ENCODE measurements at places on chromosomes 2 and 18.
A peak's percentile ranks its signal among the peaks of the same experiment; 100 is the strongest.

GRCh38 chr2:180205621-180206235, 198.6 kb upstream of the CWC22 start:
- DNase-seq, result no peak

- no peak for DNase-seq
Measured at GRCh38 chr18:42024131-42024530, 69.1 kb downstream of the PIK3C3 start.

GRCh38 chr2:38507712-38508111, 95.0 kb downstream of the HNRNPLL start:
- DNase-seq, result no peak

GRCh38 chr2:233087713-233088112, 27.6 kb downstream of the INPP5D start:
- no peak for DNase-seq

GRCh38 chr18:11497585-11497984, 111.8 kb upstream of the SLC35G4 start:
- DNase-seq, result no peak

DNA sequence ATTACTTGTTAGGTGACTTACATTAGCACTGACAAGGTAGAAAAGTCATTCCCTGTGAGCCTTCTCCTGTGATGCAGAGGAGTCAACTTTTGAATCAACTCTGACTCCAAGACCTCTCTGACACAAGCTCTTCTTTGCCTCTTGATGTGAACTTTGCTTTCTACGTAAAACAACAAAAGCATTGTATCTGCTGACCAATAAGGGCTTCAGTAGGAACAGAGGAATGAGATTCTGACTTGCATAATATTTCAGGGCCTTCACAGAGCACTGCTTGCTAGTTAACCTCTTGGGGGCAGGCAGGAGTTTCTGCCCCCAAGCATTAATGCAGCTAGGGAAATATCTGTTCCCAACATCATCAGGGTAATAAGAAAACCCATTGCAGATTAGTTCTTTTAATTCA, 791.5 kb downstream of the BCL11A start:
- no peak for DNase-seq

GRCh38 chr18:79151191-79151590, 82.0 kb downstream of the ATP9B start:
- no peak for DNase-seq

GRCh38 chr2:202135091-202135874, 62.2 kb downstream of the KIAA2012 start:
- peak; percentile 93 for DNase-seq

GRCh38 chr2:11377928-11378545, 33.6 kb upstream of the ROCK2 start:
- peak; percentile 79 for DNase-seq

GRCh38 chr18:8726281-8726680, 20.9 kb downstream of the MTCL1 start:
- no peak for DNase-seq

DNA sequence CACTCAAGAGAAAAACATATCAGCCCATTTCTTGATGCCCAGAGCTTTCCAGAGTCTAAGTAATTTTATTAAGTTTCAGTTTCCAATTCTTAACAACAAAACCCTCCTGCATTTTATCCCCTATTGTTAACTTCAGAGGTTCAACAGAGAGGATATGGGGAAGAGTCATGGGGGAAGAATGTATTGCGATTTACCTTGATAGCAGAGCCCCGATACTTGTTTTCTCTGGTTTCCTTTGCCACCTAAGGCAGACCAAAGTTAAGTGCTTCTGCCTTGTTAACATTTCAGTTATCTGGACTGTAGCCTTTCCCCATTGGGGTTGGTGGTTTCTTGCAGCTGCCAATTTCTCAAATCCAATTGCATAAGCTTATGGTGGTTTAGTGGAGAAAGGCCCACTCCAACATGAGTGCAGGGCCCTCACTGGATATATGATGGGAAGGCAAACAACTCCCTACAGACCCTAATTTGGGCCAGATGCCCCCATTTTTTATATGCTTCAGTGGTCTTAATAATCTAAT, 82.0 kb upstream of the ITGB6 start:
- DNase-seq, result no peak

DNA sequence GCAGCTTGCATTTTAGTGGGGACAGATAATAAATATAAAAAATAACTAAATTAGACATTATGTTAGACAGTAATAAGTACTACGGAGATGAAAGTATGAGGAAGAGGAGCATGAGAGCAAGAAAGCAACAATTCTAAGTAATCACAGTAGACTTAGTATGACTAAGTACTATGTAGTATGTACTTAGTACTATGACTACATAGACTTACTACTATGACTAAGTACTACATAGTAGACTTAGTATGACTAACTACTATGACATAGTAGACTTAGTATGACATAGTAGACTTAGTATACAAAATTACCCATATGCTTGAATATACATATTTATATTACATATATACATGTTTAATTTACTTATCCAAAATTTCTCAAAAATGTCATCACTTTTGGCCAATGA, 29.3 kb downstream of the CDH20 start:
- DNase-seq, result no peak

All from uterus (tissue), 4 donors.